Peyer's patch (tissue), 4 donors: ENCODE measurements at places on chromosomes 16 and 17. TPM values are rescaled to one million over a fixed set of nuclear protein-coding genes. Genes with fewer than 3 reads are reported as not detected.

DNA sequence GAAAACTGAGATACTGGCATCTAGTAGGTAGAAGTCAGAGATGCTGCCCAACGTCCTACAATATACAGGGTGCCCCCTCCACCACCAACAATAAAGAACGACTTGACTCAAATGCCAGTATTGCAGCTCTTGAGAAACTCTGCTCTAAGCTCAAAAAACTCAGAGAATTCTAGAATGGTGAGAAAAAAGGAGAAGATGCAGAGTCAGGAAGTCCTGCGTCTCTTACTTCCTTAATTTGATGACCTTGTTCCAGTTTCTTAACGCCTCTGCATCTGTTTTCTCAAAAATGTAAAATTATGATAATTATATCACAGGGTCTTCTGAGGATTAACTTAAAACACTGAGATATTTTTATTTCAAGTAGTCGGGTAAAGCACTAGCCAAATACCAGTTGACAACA, 1.7 kb upstream of the HSBP1 start:
- DNase-seq: no peak

GRCh38 chr17:12024327-12024726, 3.6 kb downstream of the MAP2K4 start:
- DNase-seq: no peak

DNA sequence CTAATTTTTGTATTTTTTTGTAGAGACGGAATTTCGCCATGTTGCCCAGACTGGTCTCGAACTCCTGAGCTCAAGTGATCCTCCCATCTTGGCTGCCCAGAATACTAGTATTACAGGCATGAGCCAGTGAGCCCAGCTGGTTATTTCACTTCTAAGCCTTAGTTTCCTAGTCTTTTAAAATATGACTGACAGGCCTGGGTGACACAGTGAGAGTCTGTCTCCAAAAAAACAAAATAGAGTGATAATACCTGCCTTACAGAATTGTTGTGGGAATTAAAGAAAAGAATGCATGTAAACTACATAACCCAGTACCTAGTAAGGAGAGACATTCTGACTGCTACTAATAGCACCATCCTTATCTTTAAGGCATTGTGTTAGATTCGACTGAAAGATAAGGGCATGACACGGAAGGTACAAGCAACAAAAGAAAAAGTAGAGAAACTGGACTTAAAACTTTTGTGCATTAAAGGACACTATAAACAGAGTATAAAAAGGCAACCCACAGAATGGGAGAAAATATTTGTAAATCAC, 11.6 kb downstream of the TOM1L2 start:
- no peak for DNase-seq

GRCh38 chr17:38585056-38585917, 20.5 kb downstream of the SRCIN1 start:
- no peak for DNase-seq

- DNase-seq: no peak
These were observed 46.0 kb upstream of the ARL4D start for GRCh38 chr17:43352579-43353331.

DNA sequence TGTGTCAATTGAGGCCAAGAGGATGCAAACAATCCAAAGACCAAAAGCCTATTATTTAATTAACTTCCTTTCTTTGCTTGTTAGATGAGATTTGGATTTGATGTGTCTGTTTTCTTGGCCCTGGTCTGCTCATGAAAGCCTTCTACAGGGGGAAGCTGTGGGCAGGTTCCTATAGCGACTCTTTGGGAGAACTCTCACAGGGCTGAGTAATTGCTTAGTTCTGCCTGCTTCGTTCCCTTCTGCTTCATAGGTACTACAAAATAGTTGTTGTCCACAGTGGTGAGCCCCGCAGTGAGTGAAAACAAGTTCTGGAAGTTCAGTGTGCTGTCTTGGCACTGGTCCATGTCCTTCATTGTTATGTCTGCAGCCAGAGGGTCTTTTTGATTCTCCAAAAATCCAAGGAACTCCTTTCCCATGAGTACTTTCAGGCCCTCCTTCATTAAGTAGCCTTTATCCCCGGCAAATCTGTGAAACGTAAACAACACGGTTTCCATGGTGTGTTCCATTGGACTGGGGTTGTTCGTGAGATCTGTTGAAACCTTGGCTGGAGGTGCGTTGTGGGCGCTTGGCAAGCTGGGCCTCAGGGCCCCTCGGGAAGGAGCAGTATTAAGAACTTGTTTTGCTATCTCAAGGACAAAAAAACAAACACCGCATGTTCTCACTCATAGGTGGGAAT, 30.0 kb upstream of the ANKRD40CL start:
- DNase-seq: no peak

The ABCC12 gene
- total RNA-seq: not detected
